Activated naive CD4-positive, alpha-beta T cell treated with Interleukin-2 at 50 U/mL for 16 hours (primary cell): ENCODE measurements at places on chromosomes 6 and 20.

- peak; percentile 29 for DNase-seq
Measured at GRCh38 chr6:16286151-16286522, 47.8 kb downstream of the GMPR start.

GRCh38 chr6:140041571-140042332 is 667.3 kb upstream of the CITED2 start:
- DNase-seq: no peak

DNA sequence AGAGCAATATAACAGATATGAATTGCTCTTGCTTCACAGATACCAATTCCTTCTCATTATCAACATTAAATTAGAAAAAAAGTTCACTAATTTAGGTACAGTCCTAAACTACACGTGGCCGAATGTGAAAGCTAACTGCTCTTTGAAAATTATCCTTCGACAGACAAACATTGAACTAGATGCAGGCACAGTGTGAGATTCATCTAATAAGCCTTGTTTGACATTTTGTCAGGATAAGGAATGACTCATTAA is 1.1 kb downstream of the FAM184A start:
- no peak for DNase-seq

GRCh38 chr6:47535316-47536225 is 58.0 kb downstream of the CD2AP start:
- DNase-seq: no peak

DNA sequence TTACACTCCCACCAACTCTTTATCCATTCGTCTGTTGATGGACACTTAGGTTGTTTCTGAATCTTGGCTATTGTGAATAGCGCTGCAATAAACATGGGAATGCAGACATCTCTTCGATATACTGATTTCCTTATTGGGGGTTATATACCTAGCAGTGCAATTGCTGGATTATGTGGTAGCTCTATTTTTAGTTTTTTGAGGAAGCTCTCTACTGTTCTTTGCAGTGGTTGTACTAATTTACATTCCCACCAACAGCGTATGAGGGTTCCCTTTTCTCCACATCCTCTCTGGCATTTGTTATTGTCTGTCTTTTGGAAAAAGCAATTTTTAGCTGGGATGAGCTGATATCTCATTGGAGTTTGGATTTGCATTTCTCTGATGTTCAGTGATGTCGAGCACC is 4.6 kb upstream of the PFDN4 start:
- DNase-seq: no peak
